ENCODE measurements at places on chromosomes 3 and 15. TPM values are rescaled to one million over a fixed set of nuclear protein-coding genes. Genes with fewer than 3 reads are reported as not detected.

Gene SLC27A2
- total RNA-seq, result 7.3 TPM

Gene DNAH12
- not detected for total RNA-seq

Gene TMEM212
- total RNA-seq, result not detected

Gene DLL4
- not detected for total RNA-seq

Gene CADM2
- total RNA-seq, result 0.14 TPM

Gene PPP1R14D
- not detected for total RNA-seq

Gene GATM
- 1.2 TPM for total RNA-seq

Gene VIPR1
- 6.6 TPM for total RNA-seq

Gene MESP1
- total RNA-seq, result not detected

Gene PLIN1
- total RNA-seq, result 0.07 TPM

Gene ANXA2
- total RNA-seq, result 4,516 TPM

Gene DNAJA4
- 6.1 TPM for total RNA-seq

Gene ALPK3
- total RNA-seq, result 0.28 TPM

Gene TMEM42
- total RNA-seq, result 19.0 TPM

Gene FSIP1
- total RNA-seq, result 0.42 TPM
